Hematopoietic multipotent progenitor cell (in vitro differentiated cells): ENCODE measurements at places on chromosomes 2 and 18.

DNA sequence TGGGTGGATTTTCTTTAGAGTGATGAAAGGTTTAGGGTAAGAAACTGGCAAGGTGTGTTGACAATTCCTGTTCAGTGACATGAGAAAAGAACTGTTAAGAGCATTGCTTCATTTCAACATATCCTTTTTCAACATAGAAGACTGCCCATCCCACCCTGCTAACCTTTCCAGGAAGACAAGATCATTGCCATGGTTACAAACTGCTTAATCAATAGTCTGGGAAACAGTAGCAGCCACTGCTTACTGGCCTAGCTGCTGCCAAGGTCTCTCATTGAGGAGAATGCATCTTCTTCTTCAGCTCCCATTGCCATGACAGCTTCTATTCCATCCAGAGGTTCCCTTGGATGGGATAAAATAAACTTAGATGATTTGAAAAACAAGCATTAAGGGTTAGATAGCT is 212.1 kb downstream of the LRRTM1 start:
- no peak for DNase-seq

GRCh38 chr18:50289108-50289443 is 1.6 kb upstream of the CXXC1 start:
- DNase-seq = no peak

GRCh38 chr2:219279916-219280516 is 850 bp downstream of the DNAJB2 start:
- no peak for DNase-seq

- DNase-seq = no peak
Measured at GRCh38 chr2:217992061-217992460, 10.7 kb downstream of the TNS1 start.

- no peak for DNase-seq
Measured at GRCh38 chr2:42566025-42566424, 2.4 kb upstream of the MTA3 start.

- no peak for DNase-seq
Measured at GRCh38 chr2:109396202-109397180, 217.3 kb downstream of the SEPTIN10 start.

- DNase-seq = no peak
Measured at GRCh38 chr2:235740821-235741220, 247.0 kb downstream of the AGAP1 start.

GRCh38 chr2:6832596-6833299 is 33.0 kb downstream of the CMPK2 start:
- no peak for DNase-seq

DNA sequence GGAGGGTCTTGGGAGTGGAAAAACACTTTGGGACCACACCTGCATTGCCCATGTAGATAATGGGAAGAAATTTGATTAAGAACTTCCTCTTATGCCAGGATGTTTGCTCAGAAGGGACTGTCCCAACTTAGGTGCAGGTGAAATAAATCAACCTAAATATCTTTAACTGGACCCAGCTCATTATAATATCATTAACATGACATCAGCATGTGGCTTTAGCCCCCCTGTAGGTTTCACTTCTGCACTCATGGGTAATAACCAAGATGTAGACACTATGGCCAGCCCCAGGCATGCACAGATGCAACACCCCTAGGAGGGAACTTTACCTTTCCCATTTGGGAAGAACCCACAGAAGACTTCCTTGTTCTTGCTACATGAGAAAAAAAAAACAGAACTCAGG is 227.4 kb upstream of the ZNF804A start:
- DNase-seq = no peak
